ENCODE measurements at places on chromosomes 13 and 19.

DNA sequence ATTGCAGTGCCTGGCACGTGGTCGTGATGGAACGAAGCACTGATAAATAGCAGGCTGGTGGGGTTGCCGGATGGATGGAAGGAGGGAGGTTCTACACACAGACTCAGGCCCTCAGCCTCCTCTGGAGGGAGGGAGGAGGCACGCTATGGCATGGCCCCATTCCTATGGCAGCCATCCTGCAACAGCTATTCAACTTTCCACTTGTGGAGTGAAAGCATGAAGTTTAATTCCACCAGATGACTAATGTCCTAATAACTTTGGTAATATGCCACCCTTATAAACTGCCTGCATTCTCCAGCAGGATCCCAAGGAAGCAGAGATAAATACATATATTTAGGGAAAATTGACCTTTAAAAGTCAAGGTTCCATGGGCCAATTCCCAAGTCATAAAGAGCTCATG lies 92.4 kb downstream of the KL start:
- peak; percentile 33 for DNase-seq

GRCh38 chr13:46866150-46866549 lies 30.7 kb downstream of the HTR2A start:
- peak; percentile 77 for DNase-seq

DNA sequence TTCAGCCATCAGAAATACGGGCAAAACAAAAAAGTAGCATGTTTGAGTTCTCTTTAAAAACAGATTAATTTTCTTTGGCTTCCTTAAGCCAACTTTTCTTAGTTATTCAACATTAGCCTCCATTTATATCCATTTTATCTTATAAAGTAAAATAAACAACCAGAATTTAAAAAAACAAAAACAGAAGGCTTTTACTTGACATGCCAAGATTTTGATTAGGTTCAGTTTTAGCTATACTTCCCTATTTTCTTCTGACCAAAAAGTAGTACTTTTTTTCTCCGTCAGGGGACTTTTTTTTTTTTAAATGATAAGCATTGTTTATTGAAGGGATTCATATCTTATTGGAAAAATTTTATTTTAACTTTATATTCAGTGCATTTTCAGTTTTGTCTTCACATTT lies 18.1 kb downstream of the RNASEH2B start:
- no peak for DNase-seq

DNA sequence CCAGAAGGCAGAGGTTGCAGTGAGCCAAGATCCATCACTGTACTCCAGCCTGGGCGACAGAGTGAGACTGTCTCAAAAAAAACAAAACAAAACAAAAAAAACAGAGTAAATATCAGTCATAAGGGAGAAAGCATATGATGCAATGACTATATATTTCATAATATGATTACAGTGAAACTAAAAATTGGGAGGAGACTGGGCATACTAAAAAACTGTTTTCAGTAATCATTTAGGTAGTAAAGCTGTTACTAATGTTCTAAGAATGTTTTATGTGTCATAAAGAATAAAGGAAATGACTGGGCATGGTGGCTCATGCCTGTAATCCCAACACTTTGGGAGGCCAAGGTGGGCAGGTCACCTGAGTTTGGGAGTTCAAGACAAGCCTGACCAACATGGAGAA lies 15.9 kb downstream of the ZNF573 start:
- peak; percentile 73 for DNase-seq

- DNase-seq = peak; percentile 6
Measured at GRCh38 chr13:44629465-44630183, 53.5 kb upstream of the TSC22D1 start.

DNA sequence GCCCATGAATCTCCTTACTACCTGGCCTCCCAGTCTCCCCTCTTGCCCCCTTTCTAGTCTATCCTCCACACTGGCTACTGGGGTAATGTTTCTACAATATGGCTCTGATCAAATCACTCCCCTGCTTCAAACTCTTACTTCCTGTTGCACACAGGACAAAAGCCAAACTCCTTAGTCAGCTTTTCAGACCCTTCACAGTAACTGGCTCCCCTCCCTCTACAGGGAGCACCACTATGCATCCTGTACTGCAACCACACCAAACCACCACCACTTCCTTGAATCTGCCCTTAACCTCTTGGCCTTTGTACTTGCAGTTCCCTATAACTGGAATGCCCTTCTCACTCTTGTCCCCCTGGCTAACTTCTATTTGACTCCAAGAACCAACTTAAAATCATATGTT lies 32.2 kb downstream of the DEDD2 start:
- DNase-seq = peak; percentile 30

GRCh38 chr13:109955598-109955997 lies 169.2 kb upstream of the IRS2 start:
- no peak for DNase-seq

GRCh38 chr13:45257638-45258333 lies 56.9 kb upstream of the KCTD4 start:
- DNase-seq = peak; percentile 51

GRCh38 chr13:114283576-114283975 lies 2.2 kb downstream of the UPF3A start:
- no peak for DNase-seq

GRCh38 chr13:98226496-98226895 lies 49.4 kb upstream of the RNF113B start:
- DNase-seq = no peak

- no peak for DNase-seq
Measured at GRCh38 chr19:31039151-31039550, 310.1 kb downstream of the TSHZ3 start.

GRCh38 chr13:20165417-20166257 lies 4.8 kb upstream of the GJA3 start:
- DNase-seq = no peak

DNA sequence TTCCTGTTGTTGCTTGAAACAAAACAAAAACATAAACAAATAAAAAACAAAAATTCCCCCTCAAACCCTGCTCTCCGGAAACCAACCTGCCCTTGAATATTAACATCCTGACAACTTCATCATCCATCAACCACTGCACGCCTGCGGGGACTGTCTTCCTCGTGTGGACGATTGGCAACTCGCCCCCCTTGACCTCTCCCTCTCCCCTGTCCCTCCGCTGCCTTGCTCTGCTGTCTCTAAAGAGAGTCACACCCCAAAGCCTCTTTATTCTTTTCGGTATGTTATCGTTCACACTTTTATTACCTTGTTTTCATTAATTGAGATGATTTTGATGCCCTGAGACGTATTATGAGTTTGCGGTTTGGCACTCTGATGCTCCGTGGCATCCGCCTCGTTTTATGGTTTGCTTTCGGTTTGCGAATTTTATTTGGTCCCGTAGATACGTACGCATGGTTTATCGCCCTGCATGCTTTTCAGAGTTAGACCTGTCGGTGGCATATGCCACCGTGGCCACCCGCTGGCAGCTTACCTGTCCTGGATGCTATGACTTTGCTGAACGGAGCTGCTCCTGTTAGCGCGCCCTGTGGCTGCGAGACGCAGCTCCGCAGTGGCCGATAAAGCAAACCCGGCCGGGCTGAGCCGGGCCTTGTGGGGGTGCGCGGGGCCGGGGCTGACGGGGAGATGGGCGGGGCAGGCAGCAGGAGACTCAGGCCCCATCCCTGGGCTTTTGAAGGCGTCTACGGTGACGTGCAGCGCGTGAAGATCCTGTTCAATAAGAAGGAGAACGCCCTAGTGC lies 10.6 kb downstream of the PTBP1 start:
- DNase-seq = no peak

DNA sequence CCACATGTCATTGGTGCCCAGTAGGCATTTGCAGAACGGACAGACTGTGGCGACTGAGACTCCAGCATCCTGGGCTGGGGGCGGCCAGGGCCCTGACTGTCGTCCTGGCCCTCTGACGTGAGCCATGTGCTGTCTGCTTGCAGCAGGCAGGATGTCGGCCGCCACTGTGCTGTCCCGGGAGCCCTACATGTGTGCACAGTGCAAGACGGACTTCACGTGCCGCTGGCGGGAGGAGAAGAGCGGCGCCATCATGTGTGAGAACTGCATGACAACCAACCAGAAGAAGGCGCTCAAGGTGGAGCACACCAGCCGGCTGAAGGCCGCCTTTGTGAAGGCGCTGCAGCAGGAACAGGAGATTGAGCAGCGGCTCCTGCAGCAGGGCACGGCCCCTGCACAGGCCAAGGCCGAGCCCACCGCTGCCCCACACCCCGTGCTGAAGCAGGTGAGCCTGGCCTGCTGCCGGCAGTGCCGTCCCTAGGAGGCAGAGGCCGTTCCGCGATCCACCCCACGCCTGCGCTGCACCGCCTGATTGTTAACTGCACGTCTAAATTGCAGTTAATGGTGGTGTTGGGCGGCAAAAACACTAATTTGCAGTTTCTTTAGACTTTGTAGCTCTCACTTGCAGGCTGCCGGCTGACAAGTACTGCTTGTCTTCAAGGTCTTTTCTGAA lies 14.2 kb downstream of the TSSK6 start:
- DNase-seq = no peak

DNA sequence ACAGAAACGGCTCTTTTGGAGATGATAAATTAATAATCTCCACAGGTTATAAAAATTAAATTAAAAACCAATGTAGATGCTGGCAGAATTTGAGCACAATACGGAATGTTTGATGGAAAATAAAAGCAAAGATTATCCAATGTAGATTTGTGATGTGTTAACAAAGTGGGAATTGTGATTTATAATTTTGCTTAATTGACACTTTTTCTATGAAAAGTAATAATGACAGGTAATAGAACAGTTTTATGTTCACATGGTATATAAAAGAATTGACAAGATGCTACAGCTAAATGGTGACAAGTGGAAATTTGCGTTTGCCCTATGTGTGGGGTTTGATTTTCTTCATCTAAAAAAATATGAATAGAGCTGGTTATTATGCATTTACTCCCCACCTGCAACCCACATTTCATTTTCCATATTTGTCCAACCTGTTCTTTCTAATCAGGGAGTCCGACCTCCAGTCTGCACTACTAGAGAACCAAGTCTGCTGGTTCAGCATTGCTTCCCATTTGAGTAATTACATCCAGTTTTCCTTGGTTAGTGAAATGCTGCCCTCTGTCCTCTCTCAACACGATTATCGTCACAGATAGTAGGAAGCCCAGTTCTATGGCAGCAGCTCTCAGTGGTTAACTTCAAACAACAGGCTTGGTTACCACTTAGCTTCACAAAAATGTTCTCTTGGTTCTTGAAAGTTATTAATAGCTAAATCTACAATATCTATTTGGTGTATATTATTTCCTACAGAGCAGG lies 61.4 kb upstream of the SLITRK1 start:
- peak; percentile 14 for DNase-seq

- DNase-seq = no peak
Measured at GRCh38 chr19:23991170-23991569, 76.5 kb downstream of the ZNF726 start.

DNA sequence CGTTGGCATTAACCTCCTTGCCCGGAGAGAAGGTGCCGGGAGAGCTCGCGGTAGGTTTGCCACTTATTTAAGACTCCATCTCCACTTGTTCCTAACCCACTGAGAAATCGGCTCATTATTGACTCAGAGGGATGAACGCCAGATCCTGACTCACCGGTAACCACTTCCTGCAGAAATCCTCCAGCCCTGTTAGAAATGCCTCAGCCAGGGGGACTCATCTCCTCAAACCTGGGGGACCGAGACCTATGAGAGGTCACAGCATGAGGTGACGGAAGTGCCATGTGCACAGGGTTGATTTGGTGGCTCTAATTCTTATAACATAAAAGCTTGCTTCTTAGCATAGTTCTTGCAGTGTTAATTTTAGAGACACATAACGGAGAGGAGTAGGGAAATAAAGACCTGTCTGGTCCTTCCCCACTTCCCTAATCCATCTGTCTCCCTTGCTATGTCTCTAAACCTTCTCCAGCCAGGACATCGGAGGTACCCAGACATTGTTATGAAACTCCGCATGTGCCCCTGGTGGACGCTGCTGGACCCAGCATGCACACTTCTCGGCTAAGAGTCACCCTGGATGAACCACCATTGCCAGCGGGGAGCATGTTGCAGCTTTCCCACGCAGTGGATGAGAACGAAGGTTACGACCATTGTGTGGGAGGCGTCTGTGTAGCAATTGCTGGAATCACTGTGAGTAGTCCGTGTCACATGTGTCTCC lies 158.9 kb downstream of the EFNB2 start:
- peak; percentile 96 for DNase-seq

DNA sequence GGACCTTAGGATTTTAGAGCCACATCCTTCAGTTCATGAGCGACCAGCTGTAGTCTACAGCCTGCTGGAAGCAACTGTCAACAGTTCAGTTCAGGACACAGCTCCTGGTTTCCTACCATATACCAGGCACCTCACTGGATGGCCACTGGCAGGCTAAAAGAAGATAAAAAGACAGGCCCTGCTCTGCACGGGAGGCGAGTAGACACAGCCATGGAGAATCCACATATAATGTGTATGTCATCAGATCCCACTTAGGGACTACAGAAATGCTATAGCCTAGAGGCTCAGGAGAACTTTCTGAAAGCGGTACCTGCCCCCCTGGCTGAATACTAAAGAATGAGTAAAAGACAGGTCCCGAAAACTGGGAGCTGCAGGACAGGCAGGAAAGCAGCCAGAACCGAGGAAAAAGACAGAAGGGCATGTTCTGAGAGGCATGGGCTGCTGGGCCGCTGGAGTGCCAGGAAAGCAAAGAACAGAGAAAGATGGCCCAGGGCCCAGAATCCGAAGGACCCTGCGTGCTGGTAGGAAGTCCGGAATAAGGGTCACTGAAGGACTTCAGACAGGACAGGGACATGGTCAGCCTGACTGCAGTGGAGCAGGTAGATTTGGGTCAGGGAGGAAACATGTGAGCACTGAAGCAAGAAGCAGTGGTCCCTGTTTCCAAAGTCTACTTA lies 23.5 kb downstream of the DZIP1 start:
- no peak for DNase-seq

DNA sequence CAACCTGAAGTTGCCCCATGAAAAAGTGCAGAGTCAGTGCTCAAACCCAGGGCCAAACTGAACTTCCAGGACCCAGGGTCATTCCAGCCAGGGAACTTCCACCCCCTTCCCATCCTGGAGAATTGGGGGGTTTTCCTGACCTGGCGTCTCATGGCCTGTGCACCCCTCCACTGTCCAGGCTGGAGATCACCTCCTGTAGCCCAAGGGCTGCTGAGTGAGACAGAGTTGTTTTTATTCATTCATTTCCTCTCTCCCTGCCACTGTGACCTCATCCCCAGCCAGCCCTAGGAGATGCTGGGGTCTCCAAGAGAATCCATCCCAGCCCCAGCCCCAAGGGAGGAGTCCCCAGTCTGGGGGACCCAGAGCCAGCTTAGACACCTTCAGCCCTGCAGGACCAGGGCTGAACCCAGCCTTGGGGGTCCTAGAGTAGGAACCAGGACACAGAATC lies 4.2 kb downstream of the FCHO1 start:
- DNase-seq = no peak

GRCh38 chr13:59873309-59873708 lies 290.4 kb downstream of the DIAPH3 start:
- DNase-seq = no peak

DNA sequence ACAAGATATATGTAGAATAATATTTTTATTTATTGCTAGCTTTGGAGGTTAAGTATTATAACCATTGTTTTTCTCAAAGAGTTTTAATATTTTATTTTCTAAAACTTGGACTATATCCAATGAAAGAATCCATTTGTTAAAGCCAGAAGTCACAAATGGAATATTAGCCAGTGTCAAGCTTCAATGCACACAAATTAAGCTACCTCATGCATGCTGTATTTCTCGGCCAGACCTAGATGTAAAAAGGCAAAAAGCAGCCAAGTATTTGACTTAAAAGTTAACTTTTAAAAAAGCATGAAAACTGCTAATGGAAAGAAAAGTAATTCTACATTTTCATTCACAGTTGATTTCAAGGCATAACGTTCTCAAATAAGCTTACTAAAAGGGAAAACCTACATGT lies 160.0 kb upstream of the ATXN8OS start:
- DNase-seq = no peak

- no peak for DNase-seq
Measured at GRCh38 chr13:21445759-21446158, 13.3 kb downstream of the ZDHHC20 start.

GRCh38 chr19:38247126-38247525 lies 9.0 kb downstream of the PPP1R14A start:
- no peak for DNase-seq

All from ELR (cell line).